Activated gamma-delta T cell treated with anti-CD3 and anti-CD28 coated beads, Interleukin-2, amount 50 U/mL, for 16 hours (primary cell): ENCODE measurements at places on chromosomes 1 and 21.

DNA sequence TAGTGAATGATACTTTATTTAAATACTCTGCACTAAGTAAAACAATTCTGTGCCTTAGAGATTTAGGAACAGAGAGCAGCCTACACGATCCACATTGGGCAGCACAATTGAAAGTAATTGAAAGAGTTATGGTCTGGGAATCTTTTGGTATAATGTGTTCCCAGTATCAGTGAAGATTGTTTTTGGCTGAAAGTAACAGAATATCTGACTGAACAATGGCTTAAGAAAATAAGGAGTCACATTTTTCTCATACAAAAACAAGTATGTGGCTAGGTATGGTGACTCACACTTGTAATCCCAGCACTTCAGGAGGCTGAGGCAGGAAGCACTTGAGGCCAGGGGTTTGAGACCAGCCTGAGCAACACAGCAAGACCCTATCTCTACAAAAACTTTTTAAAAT is 306.2 kb downstream of the NFIA start:
- no peak for DNase-seq

DNA sequence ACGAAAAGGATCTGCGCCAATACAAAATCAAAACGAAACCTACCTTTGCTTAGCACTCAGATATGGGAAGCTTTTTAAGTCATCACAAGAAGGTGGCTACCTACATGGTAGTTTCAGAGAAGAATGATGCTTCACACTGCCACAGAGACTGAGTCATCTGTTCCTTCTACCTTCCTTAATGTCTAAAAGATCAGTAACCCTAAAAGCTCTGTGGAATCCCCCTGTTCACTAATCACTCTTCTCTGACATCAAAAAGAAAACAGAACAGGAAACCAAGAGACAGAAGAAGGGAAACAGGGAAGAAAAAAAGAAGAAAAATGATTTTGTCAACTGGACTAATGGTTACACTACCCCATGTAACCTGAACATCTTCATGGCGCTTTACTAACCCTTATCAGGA is 177.2 kb downstream of the SMYD3 start:
- no peak for DNase-seq

DNA sequence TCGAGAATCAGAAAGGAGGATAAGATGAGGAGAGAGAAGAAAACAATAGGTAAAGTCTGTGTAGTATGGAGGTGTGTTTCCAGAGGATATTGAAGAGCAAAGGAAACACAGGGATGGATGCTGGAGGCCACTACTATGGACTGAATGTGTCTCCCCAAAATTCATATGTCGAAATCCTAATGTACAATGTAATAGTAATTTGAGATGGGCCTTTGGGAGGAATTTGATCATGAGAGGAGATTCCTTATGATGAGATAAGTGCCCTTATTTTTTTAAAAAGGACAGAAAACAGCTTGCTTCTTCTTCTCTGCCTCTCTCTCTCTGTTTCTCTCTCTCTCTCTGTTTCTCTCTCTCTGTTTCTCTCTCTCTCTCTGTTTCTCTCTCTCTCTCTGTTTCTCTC is 602.2 kb upstream of the ADAMTS5 start:
- DNase-seq = no peak

DNA sequence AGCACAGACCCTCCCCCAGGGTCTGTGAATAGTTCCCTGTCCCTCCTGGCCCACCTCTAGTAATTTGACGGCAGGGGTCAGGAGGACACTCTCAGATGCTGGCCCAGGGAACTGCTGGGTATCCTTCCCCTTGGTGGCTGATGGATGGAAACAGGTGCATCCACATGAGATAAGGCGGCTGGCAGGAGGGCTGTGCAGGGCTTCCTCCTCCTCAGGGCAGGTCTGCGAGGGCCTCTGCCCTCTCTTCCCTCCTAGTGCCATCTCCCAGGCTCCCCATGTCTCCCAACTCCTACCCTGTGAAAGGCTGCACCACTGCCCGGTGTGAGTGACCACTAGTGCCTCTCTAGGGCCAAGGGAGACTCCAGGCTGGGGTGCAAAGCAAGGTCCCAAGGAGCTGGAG is 123.9 kb downstream of the GLIS1 start:
- no peak for DNase-seq

GRCh38 chr1:198141668-198142351 is 15.0 kb upstream of the NEK7 start:
- no peak for DNase-seq

- DNase-seq = no peak
Observed at GRCh38 chr1:170073893-170074249, 624 bp downstream of the KIFAP3 start.

GRCh38 chr1:95308276-95309030 is 74.4 kb downstream of the RWDD3 start:
- no peak for DNase-seq

DNA sequence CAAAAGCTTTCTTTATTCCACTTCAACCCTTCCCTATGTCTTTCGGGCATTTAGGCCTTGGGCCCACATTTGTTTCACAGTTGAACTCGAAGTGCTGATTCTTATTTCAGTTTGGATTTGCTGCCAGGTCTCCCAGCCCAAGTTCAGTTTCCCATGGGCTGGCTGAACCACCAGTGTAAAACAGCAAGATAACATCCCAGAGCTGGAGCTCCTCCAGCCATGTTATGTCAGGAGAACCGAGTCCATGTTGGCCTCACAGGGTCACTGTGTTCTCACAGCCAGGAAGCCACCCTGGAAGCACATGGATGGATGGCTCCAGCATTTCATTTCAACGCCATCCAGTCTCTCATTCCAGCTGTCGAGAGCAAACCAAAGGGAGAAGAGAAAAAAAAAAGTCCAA is 45.2 kb upstream of the RXRG start:
- DNase-seq = no peak

DNA sequence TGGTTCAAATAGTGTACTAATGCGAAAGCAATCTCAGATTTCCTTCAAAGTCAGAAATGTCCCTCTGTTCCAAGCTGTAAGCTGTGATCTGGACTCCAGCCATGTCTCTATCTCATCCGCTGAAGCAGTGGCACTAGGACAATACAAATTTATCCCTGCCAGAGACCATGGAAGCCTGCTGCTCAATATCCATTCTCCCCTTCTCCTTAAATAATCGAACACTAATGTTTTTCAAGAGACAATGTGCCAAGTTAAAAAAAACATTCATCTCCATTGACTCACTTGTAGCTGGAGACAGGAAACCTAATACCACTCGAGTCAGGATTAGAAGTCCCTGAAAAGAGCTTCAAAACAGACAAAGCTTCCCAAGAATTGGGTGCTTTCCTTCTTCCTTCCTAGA is 38.5 kb upstream of the PGBD5 start:
- no peak for DNase-seq

DNA sequence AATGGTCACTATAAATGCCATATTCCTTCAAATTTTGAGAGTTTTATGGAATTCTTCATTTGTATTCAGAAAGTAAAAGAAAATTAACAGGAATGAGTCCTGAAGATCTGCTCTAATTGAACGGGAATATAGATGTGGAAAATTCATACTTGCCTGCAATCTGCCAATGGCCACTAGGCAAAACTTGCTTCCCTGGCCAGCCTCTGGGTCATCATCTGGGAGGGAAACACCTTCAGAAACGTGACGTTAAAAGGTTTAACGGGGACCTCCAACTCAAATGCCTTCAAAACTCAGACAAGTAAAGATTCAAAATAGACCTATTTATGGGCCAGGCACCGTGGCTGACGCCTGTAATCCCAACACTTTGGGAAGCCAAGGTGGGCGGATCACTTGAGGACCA is 21.7 kb upstream of the CTSK start:
- DNase-seq = no peak

DNA sequence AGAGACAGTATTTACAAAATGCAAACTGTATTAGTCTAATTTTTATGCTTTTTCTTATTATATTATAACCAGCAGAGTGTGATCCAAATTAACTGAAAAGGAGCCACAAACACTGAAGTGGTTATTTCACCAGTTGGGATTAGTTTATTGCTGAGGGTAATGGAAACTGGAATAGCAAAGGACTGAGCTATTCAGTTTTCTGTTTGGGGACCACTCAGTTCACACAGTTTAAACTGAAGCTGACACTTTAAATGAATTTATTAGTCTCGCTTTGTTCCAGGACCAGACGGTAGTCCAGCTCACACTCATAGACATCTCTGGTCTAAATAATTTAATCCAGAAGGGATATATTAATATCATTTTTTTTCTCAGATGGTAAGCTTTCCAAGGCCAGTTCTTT is 410.7 kb downstream of the LTN1 start:
- DNase-seq = no peak

DNA sequence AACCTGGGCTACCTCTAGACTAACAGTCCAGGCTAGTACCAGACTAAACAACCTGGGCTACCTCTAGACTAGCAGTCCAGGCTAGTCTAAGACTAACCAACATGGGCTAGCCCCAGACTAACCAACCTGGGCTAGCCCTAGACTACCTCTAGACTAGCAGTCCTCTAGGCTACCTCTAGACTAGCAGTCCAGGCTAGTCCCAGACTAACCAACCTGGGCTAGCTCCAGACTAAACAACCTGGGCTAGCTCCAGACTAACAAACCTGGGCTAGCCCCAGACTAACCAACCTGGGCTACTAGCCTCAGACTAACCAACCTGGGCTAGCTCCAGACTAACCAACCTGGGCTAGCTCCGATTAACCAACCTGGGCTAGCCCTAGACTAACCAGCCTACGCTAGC is 2.0 kb downstream of the TFF2 start:
- no peak for DNase-seq

- no peak for DNase-seq
Observed at GRCh38 chr1:98487620-98488019, 173.9 kb upstream of the SNX7 start.

DNA sequence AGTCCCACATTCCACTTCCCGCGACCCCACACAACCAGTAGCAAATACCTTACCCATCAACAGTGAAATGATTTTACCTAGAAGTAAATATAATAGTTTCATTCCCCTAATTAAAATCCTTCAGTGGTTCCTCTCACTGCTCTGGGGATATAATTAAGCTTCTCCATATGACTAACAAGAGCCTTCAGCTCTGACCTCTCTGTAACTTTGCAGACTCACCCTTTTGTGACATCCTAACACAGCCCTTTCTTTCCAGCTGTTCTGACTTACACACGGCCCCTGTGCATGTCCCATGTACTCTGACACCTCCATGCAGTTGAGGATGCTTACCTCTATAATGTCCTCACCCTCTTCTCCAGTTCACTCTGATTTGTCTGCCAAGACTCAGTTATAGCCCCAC is 137.3 kb upstream of the SPAG17 start:
- DNase-seq = no peak

- DNase-seq = no peak
Observed at GRCh38 chr1:240093120-240093961, 1.7 kb downstream of the FMN2 start.

- DNase-seq = peak; percentile 62
Observed at GRCh38 chr1:44217809-44218410, 4.6 kb downstream of the DMAP1 start.

- DNase-seq = peak; percentile 32
Observed at GRCh38 chr1:151326619-151327222, 495 bp downstream of the PI4KB start.
